ENCODE measurements at places on chromosomes 11 and 22.

DNA sequence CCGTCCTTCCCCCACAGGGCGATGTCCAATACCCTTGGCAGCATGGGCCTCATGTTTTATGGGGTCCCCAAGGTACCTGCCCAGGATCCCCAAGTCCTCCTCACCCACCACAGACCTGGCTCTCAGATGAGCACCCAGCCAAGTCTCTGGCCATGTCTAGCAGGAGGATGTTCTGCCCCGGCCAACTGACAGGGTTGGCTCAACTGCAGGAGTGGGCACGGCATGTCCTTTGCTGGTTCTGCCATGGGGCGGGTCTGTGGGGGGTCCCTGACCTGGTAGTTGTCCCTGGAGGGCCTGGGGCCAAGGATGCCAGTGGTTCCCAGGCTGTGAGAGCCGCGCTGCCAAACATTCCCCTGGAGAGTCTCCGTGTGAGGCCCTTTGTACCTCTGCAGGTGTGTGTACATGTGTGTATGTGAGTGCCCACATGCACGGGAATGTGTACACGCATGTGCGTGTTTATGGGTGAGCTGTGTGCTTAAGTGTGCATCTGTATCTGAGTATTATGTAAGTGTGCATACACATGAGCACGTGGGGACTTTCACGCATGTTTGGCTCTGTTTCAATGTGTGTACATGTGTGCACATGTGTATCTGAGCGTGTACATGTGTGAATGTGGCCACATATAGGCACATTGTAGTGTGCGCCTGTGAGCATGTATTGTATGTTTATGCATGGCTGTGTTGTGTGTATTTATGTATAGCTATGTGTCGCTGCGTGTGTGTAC, 85.5 kb downstream of the KCNQ1 start:
- DNase-seq, result no peak

GRCh38 chr11:65662247-65662798, 393 bp downstream of the RELA start:
- no peak for DNase-seq

GRCh38 chr11:89516496-89516895, 25.3 kb upstream of the NOX4 start:
- no peak for DNase-seq

- DNase-seq, result no peak
Observed at GRCh38 chr11:101816613-101817012, 98.2 kb upstream of the CEP126 start.
